NCI-H2081 treated with DMSO at 0.1 percent for 48 hours (cell line): ENCODE measurements at places on chromosomes 13 and 19.

GRCh38 chr13:20788312-20788711 lies 14.6 kb upstream of the EEF1AKMT1 start:
- DNase-seq = no peak

DNA sequence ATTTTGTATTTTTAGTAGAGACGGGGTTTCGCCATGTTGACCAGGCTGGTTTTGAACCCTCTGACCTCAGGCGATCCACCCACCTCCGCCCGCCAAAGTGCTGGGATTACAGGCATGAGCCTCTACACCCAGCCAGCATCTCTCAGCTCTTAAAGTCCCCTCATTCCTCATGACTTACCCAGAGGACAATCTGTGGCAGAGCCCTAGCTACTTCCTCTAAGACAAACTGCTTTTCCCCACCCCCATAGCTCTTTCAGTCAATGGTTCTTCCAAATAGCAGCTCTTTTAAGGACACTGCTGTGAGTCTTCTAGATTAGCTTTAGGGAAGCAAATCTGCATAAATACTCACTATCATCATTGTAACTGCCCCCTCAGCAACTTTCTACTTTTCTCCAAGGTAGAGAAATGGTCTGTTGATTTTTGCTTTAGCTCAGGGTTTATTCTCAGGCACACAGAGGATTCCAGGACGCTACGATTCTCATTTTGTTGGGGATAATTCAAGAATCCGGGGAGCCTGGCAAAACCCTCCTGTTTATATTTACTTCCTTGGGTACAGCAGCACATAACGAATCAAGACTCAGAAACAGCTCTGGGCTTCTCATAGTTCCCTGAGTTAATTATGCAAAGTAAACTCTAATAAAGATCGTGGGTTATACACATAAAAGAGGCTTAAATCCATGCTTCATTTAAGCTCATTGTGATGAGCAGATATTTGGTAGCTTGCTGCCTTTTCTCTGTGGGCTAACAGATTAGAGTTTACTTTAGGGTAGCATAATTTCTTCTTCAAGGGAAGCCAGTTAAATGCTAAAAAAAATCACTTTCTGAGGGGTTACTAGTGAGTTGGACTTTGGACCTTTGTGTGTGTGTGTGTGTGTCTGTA lies 357.4 kb downstream of the TDRD3 start:
- DNase-seq = no peak

DNA sequence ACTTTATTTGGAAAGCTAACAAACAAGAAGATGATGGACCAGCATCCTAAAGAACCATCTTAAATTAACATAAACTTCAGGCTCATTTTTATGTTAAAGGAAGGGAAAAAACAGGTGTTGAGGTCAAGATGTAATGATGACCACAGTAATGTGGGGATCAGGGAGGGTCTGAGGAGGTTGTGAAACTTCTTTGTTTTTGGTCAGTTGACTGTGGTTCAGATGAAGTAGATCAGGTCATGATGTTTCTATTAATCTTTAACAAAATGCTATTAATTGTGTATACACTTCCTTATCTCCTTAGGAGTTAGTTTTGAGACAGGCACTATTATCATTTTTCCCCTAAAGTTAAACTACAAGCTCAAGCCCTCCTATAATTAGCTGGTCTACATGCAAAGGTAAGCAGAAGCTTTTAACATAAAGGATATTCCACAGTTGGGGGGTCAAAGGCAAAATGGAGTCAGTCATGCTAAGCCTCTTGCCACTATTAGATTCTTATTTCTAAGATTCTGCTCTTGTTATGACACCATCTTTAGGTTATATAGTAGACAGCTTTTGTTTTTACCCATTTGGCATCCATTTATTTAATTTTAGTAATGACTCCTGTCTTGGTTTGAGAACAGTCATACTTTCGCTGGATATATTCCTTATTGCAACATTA lies 800.1 kb upstream of the PCDH9 start:
- no peak for DNase-seq

GRCh38 chr19:34246340-34246739 lies 8.0 kb upstream of the GARRE1 start:
- no peak for DNase-seq

- DNase-seq = no peak
These were observed 1.8 kb downstream of the APOC4 start for GRCh38 chr19:44943801-44944249.

DNA sequence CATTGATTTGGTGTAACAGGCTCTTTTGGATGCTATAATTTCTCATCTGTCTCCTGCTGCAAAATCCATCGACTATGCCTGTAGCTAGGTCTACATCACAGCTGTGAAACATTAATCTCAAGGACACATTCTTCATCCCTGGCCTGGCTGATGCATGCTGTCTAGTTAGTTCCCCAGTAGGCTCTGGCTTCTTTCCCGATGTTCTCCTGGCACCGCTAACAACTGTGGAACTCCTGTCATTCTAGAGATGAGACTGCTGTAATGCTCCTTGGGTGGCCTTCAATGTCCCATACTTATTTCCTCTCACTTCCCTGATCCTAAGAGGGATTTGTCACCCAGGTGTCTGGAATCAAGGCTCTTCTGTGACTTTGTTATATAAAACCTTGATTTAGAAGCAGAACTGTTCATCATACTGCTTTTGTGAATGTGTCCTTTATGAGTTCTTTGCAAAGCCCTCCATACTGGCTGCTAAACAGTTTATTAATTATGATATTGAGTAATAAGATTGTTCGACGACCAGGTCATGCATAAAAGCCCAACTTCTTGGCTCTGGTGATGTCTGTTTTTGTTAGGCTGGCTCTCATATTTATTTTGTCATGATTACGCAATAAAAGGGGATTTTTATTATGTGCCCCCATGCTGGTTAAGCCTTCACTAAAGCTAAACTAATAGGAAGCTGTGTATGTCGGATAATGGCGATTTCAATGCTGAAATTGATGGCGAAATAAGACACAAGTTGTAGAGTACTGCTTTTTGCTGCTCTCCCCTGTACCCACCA lies 227.5 kb downstream of the DCT start:
- DNase-seq = no peak

- DNase-seq = no peak
These were observed 624.1 kb upstream of the MIR17HG start for GRCh38 chr13:90723381-90723780.

DNA sequence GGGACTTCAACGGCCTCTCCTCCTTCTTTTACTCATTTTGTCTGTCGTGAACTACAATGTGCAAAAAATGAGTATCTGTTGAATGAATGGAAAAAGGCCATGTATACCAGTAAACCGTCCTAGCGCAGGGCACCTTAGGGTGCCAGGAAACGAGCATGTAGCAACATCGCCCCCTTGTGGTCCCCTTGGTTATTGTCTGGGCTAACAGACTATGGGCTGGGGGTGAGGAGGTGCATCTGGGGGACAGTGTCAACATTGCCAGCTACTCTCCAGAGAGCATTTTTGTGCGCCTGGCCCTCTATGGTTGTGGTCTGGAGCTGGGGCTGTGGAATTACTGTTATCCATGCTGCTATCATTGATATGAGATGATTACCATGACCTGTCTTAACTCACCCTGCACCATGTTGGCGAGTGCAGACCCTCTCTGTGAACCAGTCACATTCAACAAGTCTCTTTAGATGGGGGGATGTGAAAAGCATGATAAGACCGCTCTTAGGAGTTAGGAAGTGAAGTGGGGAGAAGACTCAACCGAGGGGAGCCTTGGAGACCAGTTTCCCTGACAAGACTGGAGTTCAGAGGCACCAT lies 22.8 kb upstream of the SIGLEC11 start:
- no peak for DNase-seq

GRCh38 chr13:46050771-46051170 lies 1.8 kb downstream of the ZC3H13 start:
- no peak for DNase-seq

- DNase-seq = peak; percentile 46
These were observed 5.5 kb upstream of the SAE1 start for GRCh38 chr19:47124937-47125668.

- no peak for DNase-seq
These were observed 10.1 kb upstream of the ACER1 start for GRCh38 chr19:6343462-6343861.

DNA sequence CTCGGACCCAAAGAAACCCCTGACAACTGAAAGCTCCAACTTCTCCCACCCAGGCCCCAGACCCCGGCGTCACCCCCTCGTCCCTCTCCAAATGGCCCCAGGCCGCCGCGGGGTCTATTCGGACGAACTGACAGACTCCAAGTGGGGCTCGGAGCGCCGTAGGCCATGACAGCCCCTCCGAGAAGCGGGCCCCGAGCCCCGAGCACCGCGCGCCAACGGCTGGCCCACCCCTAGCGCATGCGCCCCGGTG lies 360 bp downstream of the DDX39A start:
- DNase-seq = no peak

DNA sequence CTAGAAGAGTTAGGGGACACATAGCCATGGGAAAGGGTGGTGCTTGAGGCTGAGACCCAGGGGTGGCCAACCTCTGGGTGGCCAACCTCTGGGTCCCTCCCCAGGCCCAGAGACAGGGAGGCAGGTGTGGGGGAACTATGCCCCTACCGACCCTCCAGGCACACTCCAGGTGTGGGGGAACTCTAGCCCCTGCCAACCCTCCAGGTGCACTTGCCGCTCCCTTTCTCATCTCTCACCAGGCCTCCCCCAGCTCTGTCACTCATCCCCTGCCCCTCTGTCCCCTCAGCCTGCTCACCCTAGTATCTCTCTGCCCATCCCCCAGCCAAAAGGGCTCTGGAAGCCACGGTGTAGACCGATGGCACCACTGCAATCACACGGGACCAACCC lies 10.6 kb upstream of the VSTM2B start:
- DNase-seq = no peak

DNA sequence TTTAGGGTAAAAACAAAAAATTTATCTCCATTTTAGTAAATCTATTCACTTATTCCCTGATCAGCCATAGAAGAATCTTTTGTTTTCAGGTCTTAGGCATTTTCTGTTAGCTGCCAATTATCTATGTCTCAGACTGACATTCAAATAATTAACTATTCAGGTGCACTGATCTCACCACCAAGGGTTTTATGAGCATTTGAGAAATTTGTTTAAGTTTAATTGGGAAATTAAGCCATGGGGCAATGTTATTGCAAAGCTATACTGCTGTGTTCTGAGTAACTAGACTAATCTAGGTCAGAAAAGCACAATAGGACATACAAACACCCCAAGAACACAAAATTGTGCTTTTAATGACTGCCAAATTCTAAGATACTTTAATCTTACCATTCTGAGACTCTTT lies 210.7 kb upstream of the EDNRB start:
- no peak for DNase-seq

GRCh38 chr19:35176181-35176570 lies 21.6 kb downstream of the FXYD5 start:
- no peak for DNase-seq

DNA sequence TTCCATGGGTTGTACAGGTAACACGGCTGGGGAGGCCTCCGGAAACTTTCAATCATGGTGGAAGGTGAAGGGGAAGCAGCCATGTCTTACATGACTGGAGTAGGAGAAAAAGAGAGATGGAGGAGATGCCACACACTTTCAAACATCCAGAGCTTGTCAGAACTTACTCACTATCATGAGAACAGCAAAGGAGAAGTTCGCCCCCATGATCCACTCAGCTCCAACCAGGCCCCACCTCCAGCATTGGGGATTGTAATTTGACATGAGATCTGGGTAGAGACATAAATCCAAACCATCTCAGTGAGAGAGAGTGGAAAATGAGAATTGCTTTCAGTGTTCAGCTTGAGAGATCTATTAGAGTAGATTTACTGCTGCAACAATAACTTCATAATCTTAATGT lies 210.9 kb downstream of the NDFIP2 start:
- DNase-seq = no peak

- no peak for DNase-seq
These were observed 22.6 kb downstream of the POLR1D start for GRCh38 chr13:27644302-27644701.

DNA sequence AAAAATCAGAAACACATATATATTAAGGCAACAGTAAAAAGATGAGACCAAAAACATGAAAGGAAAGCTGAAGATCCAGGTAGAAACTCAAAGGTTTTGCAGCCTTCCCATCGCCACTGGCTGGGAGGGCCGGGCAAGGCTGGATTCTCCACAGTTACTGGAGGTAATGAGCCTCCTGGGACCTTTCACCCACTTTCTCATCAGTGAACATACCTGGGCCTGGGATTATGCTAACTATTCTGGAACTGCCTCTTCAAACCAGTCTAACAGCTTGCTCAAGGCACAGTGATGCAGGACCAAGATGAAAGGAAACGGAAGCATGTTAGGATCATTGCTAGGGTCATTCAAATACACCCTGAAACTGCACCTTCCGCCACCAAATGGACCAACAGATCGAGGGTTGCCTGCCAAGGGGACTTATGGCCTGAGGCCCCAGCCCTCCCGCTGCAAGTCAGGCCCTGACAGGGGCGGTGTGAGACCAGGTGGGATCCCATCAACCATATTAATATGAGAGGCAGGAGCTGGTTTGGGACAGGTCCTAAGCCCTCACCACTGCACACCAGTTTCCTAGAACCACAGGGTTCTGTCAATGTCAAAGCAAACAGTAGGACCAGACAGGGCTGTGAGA lies 28.4 kb upstream of the ATP12A start:
- DNase-seq = no peak

GRCh38 chr19:8149261-8150094 lies at the start of gene FBN3:
TSS of gene FBN3 (minus strand) at chr19:8149592. CDS start at chr19:8147480, 2,112 bp downstream.
- no peak for DNase-seq

GRCh38 chr19:41441321-41441945 lies 1.5 kb upstream of the ERICH4 start:
- no peak for DNase-seq

GRCh38 chr19:41691268-41691970 lies 3.3 kb upstream of the CEACAM7 start:
- no peak for DNase-seq

DNA sequence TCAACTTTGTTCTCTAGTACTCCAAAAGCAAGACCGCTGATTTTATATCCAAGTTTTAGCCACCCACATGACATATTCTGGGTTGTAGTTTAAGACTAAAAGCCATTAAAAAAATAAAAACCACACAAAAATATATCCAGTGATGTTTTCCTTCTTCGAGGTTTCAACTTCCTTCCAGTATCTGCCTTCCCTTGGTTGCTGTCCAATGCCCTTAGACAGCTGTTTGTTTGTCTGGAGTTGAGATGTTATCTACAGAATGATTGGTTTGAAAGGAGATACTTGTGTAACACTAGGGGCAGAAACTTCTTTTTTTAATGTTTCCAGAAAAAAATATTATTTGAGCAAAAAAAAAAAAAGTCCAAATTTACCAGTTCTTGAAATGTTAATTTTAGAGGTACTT lies 591.5 kb upstream of the PCDH9 start:
- no peak for DNase-seq

GRCh38 chr19:17863520-17864182 lies 3.9 kb downstream of the RPL18A start:
- no peak for DNase-seq

DNA sequence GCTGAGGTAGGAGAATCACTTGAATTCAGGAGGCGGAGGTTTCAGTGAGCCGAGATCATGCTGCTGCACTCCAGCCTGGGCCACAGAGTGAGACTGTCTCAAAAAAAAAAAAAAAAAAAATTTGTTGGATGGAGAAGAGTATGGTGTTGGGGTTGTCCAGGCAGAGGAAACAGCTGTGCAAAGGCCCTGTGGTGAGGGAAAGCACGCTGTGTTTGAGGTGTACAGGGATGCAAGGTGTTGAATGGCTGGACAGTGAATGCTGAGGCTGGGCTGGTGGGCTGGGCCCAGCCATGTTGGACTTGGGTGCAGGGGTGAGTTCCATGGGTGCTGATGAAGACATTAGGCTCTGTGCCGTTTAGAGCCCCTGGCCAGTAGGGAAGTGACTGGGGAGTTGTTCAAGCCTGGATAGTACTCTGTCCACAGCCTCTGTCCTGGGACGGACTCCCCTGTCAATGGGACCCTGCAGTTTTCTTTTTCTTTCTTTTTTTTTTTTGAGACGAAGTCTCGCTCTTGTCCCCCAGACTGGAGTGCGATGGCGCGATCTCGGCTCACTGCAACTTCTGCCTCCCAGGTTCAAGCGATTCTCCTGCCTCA lies 18.6 kb downstream of the PRR12 start:
- no peak for DNase-seq
